ENCODE measurements at places on chromosomes 12 and 14.

- H3K27ac ChIP-seq = no peak overlapping the region
- no peaks in the 10 kb centered on the region for H3K36me3 ChIP-seq
- H3K4me1 ChIP-seq = no peaks in the 10 kb centered on the region
Observed at GRCh38 chr14:94677213-94677612, 65.0 kb downstream of the SERPINA3 start.

DNA sequence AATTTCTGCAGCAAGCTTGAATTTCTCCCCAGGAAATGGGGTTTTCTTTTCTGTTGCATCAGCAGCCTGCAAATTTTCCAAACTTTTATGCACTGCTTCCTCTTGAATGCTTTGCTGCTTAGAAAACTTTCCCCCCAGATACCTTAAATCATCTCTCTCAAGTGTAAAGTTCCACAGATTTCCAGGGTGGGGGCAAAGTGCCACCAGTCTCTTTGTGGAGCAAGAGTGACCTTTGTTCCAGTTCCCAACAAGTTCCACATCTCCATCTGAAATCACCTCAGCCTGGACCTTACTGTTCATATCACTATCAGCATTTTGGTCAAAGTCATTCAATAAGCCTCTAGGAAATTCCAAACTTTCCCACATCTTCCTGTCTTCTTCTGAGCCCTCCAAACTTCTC, 241.6 kb upstream of the TMTC1 start:
- no peak overlapping the region for H3K27ac ChIP-seq
- no peaks in the 10 kb centered on the region for H3K36me3 ChIP-seq
- no peak overlapping the region for H3K4me3 ChIP-seq
- H3K27me3 ChIP-seq = no peaks in the 10 kb centered on the region
- H3K4me1 ChIP-seq = no peaks in the 10 kb centered on the region

DNA sequence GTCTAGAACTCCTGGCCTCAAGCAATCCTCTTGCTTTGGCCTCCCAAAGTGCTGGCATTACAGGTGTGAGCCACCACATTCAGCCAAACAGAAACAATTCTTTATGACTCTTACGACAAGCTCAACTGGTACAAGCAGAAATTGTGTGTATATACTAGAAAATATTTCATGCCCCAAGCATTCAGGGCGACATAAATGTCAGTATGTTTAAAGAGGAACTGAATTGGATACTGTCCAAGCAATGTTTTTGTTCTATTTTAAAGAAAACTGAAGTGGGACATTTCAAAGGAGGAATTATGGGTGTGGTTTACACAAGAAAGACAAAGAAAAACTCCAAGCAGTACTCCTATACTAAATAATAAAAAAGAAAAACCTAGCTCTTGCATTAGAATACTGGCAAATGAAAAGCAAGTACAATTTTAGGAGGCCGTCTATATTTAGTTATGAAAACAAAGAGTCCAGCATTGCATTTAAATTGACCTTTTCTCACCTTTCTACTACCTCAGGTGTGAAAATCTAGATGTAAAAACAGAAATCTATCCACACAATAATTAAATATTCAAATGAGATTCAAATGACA, 48.9 kb downstream of the PPP1R12A start:
- peak overlapping the region; percentile 9 for H3K27ac ChIP-seq
- no peak overlapping the region for H3K4me3 ChIP-seq
- H3K27me3 ChIP-seq = no peaks in the 10 kb centered on the region
- no peak for DNase-seq
- peaks cover 53% of the 10 kb centered on the region for H3K4me1 ChIP-seq
- H3K36me3 ChIP-seq = no peaks in the 10 kb centered on the region

GRCh38 chr12:70831543-70831942, 89.0 kb downstream of the PTPRR start:
- H3K36me3 ChIP-seq = no peaks in the 10 kb centered on the region
- no peak overlapping the region for H3K4me3 ChIP-seq

DNA sequence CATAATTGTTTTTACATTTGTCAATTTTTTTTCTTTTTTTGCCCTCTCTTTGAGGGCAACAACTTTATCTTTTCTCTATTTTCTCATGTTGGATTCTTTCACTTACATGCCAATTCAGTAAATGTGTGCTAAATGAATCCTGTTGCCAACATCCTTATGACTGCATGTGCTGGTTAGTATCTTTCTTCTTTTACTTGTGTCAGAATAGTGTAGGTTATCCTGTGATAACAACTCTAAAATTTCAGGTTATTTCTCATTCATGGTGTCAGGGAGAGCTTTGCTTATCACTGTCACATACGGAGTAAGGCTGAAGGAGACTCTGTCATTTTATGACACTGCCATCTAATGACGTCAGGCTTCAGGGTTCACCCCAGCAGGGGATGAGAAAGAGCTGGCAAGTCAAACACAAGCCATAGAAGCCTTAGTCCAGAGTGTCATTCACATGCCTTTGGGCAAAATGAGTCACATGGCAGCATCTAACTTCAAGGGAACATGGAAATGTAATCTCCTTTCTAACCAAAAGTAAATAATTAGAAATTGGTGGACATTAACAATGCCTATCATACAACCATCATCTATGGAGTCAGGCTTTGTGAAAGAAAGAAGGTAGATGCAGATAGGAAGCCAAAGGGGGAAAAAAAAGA, 242.5 kb upstream of the ATP2B1 start:
- no peaks in the 10 kb centered on the region for H3K27me3 ChIP-seq
- H3K36me3 ChIP-seq = no peaks in the 10 kb centered on the region
- H3K27ac ChIP-seq = no peak overlapping the region
- H3K4me3 ChIP-seq = no peak overlapping the region
- DNase-seq = no peak

DNA sequence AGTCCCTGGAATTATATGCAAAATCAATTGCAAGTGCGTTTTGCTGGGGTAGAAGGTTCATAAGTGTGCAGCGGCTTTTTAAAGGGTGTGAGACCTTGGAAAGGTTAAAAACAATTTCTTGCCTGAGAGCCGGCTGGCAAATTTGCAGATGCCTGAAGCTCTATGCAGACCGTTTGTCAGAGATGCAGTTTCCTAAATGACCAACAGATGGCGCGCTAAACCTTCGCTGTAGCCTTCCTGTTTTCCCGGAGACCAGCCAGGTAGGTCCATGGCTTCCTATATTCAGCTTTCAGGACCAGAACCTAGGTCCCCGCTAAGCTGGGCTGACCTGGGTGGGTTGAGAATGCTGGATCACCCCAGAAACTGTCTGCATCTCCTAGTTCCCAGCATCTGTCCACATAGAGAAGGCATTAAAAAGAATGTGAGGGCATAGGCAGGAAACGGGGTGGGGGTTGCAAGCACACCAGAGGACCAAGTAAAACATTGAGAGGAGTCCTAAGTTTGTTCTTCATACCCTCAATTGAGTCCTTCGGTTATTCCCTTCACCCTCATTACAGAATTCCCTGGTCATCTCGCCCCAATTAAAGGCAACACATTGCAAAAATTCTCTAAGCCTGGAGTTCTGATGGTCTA, 5.7 kb upstream of the NOS1 start:
- peak; percentile 71 for DNase-seq
- no peaks in the 10 kb centered on the region for H3K4me1 ChIP-seq
- no peaks in the 10 kb centered on the region for H3K27me3 ChIP-seq
- no peak overlapping the region for H3K4me3 ChIP-seq
- H3K36me3 ChIP-seq = no peaks in the 10 kb centered on the region

DNA sequence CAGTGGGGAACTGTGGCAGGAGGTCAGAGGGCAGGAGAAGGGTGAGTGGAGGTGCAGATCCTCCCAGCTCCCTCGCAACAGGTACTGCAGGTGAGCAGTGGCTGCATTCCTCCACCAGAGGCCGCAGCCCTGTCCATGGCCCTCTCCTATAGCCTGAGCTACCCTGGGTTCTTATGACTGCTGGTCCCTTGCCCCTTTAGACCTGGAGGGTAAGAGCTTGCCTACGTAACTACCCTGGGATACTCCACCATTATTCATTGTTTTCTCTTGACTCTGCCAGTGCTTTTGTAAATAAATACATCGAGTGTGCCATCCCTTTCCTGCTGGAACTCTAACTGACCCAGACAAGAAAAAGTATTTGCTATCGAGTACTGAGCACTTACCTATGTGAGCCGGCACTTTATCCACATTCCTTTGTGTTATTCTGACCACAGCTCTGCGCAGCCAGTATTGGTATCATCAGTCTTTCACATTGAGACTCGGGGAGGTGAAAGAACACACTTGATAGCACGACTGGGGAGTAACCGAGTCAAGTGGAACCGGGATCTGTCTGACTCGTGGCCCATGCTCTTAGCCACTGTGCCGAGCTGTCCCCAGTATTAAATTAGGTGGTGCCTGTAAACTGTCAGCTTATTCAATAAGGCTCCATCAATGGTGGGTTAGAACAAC, 38.5 kb downstream of the LTBP2 start:
- peak overlapping the region; percentile 46 for H3K4me3 ChIP-seq
- DNase-seq = no peak
- peak overlapping the region; percentile 94 for H3K27ac ChIP-seq
- H3K36me3 ChIP-seq = no peaks in the 10 kb centered on the region
- peaks cover 42% of the 10 kb centered on the region for H3K4me1 ChIP-seq
- no peaks in the 10 kb centered on the region for H3K27me3 ChIP-seq

GRCh38 chr12:123105211-123105826, 45.6 kb downstream of the PITPNM2 start:
- H3K4me3 ChIP-seq = no peak overlapping the region

- H3K4me1 ChIP-seq = no peaks in the 10 kb centered on the region
- peaks cover 13% of the 10 kb centered on the region for H3K36me3 ChIP-seq
- no peaks in the 10 kb centered on the region for H3K27me3 ChIP-seq
- no peak overlapping the region for H3K27ac ChIP-seq
- no peak overlapping the region for H3K4me3 ChIP-seq
- no peak for DNase-seq
Observed at GRCh38 chr12:12467264-12467663, 95.4 kb downstream of the DUSP16 start.

Measured in ascending aorta (tissue), 2 donors.